ENCODE measurements at places on chromosomes 7 and 10.

GRCh38 chr10:61841338-61841875 is 60.1 kb upstream of the ARID5B start:
- DNase-seq, result no peak

- DNase-seq, result no peak
Observed at GRCh38 chr10:103042129-103042528, 124.0 kb downstream of the CNNM2 start.

- DNase-seq, result no peak
Observed at GRCh38 chr7:22406715-22407114, 49.8 kb upstream of the RAPGEF5 start.

DNA sequence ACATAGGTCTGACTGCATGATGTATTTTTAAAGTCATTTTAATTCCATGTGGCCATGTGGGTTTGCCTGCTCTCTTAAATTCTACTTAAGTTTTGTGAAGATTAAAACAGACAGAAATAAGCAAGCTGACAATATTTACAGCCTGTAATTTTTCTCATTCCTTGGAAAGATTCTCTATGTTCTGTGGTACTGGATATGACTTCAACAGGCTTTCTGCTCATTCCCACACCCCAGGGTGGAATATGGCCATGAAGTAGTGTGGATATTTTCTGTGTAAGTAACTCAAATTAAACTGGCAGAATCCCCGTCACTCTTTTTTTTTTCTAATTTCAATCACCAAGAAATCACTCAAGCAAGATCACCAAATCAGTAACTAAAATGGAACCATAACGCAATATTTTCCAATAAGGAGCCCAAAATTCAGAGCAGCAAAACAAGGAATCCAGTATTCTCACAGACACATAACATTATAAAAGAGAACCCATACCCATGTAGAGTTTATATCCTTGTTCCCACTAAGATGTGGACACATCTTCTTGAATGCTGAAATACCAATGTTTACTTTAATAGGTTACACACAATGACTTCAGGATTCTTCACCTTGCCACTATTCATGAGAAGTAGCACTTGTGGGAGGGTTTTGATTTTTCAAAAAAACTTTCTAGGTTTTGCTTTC is 5.7 kb downstream of the HOXA5 start:
- no peak for DNase-seq

DNA sequence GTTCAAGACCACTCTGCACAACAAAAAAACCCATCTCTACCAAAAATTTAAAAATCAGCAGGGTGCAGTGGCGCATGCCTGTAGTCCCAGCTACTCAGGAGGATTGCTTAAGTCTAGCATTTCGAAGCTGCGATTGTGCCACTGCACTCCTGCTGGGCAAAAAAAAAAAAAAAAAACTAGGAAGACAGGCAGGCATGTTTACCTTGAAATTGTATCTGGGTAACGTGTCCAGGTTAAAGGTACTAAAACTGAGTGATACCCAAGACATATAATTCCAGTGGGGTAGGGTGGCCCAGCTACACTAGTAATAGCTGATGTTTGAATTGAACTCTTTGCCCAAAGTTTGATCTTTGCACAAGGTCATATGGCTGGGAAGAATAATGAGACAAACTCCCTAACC is 16.2 kb downstream of the GHITM start:
- no peak for DNase-seq

GRCh38 chr10:4909118-4909517 is 54.1 kb upstream of the AKR1C1 start:
- no peak for DNase-seq

DNA sequence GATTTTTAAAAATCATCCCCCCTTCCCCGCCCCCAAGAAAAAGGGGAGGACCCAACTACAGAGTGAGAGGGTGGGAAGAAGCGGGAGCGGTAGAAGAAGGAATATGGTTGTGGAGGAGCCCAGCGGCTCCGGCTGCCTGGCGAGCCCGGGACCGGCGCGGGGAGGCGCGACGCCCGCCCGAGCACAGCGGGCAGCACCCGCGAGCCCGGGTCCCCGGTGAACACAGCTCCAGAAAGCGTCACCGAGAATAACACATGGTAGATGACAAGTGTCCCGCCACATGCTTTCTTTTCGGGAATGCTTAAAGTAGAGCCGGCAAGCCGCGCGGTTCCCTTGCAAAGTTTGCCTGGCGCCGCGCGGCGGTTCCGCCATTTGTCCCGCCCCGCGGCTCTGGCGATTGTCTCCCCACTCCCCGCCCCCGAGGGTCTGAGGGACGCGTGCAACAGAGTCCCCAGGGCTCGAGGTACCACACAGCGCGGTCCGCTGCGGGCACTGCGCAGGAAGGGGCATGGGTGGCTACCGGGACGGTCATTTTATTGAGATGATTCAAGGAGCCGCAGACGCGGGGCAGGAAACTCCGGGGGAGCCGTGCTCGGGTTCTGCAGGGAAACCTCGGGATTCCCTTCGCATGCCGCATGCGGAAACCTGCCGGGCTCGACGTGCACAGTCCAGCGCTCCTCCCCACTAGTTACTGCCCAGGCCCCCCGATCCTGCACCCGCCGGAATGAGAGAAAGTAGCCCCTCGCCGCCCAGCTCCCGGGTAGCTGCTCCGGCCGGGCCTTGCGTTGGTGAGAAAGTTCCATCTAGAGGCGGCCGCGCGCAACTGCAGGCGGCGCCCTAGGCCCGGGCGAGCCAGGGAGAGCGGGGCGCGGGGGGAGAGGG is 781 bp upstream of the GRM8 start:
- peak; percentile 70 for DNase-seq
